ENCODE measurements at places on chromosomes 7 and 10. TPM values are rescaled to one million over a fixed set of nuclear protein-coding genes. Genes with fewer than 3 reads are reported as not detected.

STEAP1B gene
- total RNA-seq, result 5.4 TPM

DOCK4 gene
- 38.0 TPM for total RNA-seq

DNA sequence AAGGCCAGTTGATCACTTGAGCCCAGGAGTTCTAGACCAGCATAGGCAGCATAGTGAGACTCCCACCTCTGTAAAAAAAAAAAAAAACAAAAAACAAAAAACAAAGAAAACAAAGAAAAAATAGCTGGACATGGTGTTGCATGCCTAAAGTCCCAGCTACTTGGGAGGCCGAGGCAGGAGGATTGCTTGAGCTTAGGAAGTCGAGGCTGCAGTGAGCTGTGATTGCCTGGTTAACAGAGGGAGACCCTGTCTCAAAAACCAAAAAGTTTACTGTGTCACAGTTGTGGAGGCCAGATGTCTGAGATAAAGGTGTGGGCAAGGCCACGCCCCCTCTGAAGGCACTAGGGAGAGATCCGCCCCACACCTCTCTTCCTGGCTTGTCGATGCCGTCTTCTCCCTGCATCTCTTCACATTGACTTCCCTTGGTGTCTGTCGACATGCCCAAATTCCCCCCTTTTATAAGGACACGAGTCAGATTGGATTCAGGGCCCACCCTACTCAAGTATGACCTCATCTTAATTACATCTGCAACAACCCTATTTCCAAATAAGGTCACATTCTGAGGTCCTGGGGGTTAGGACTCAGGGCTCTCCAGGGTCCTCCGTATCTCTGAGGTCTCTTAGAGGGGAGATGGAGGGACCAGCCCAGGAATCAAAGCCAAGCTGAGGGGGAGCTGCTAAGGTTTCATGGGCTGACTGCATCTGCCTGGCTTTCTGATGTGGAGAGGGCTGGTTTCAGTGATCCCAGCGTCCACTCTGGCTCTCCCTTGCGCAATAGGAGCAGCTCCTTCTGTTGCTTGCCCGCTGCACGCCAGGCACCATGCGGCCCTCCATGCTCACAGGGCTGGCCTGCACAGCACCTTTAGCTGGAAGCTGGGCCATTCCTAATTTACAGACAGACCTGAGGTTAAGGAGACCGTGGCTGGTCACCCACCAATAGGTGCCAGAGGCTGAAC is 23.1 kb downstream of the AGAP3 start:
- no peak for DNase-seq

DNA sequence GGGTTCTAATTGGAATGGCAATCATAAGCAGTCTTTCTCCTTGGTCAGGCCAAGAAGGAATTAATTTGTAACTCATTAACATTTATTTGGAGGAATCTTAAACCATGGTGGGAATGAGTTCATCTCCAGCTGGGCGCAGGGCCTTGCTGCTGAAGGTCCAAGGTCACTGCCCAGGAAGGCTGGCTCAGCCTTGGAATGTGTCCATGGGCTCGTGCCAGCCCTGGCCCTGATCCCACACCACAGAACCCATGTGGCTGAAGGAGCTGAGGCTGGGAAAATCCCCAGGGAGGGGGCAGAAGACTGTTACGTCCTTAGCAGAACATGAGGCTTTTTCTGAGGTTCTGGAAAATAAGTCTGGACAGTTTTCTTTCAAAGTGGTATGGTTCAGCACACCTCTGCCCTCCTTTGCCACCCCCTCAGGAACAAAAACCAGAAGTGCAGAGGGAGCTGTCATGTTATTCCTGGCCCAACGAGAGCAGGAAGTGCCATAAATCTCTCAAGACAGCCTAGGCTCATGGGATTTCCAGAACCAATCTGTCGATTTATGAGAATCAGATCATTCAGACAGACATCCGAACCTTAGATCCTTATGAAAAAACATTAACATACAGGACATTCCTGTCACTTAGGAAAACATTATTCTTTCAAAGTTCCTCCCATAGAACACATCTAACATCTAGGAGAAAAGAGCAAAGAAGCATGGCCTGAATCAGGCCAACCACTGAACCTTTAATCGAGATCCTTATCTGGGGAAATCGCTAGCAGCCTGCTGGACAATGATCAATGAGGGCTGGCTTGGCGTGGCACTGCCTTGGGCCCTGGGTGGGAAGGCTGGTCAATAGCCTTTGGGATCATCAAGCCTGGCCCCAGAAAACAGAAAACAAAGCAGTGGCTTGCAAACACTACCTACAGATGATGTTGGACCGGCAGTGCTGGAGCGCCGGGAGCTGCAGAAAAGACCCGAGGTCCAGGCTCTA is 134.3 kb downstream of the TAX1BP1 start:
- no peak for DNase-seq

- DNase-seq, result no peak
These were observed 835 bp downstream of the COMMD3 start for GRCh38 chr10:22317076-22317370.

GRCh38 chr7:5296015-5296610 is 13.4 kb downstream of the SLC29A4 start:
- no peak for DNase-seq

GRCh38 chr7:147803606-147804005 is 787.0 kb upstream of the C7orf33 start:
- DNase-seq, result no peak
